ENCODE measurements at places on chromosomes 12 and 14.
A peak's percentile ranks its signal among the peaks of the same experiment; 100 is the strongest.

- peak; percentile 94 for DNase-seq
These were observed at the start of gene GMPR2 for GRCh38 chr14:24232645-24233537. TSS of gene GMPR2 (plus strand) at chr14:24232929. CDS start at chr14:24233254, 325 bp downstream.

- DNase-seq, result no peak
These were observed 635.5 kb downstream of the KCNH5 start for GRCh38 chr14:62409626-62410300.

GRCh38 chr12:56632701-56633467, 2.8 kb upstream of the BAZ2A start:
- DNase-seq, result peak; percentile 59

GRCh38 chr12:111409780-111410430, 4.2 kb downstream of the SH2B3 start:
- DNase-seq, result peak; percentile 88

- no peak for DNase-seq
These were observed 51.8 kb downstream of the WIF1 start for GRCh38 chr12:65069336-65069735.

DNA sequence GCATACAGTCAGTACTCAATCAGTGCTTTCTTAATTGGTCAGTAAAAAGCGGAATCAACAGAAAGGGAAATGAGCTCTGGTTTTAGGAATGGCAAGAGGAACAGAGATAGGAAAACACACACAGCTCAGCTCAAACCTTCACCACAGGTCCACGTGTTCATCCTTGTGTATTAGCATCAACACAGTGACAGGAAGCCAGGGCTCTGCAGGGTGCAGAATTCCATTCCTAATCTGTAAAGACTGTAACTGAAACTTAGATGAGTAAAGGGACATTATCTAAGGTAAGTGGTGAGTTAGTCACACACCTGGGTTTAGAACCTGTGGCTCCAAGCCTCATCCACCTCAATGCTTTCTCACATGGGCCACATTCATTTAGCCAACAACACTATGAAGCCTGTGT, 1242.2 kb upstream of the TMEM132C start:
- peak; percentile 63 for DNase-seq

GRCh38 chr14:64465831-64466554, 694 bp downstream of the AKAP5 start:
- peak; percentile 84 for DNase-seq

DNA sequence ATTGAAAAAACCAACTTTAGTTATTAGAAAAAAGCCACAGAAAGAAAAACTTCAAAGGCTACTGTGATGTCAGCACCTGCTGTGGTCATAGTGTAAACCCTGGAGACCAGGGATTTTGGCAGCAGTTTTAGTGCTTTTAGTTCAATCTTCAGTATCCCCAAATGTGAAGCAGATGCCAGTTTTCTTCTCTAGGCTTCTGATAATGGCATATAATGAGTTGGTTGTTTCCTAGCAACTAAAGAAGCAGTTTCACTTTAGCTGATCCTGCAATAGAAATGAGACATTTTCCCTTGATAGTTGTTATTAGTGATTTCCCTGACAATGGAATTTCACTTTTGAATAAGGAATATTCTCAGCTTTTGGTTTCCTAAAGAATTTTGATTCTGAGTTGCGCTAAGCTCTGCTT, 131.2 kb downstream of the NUBPL start:
- no peak for DNase-seq

DNA sequence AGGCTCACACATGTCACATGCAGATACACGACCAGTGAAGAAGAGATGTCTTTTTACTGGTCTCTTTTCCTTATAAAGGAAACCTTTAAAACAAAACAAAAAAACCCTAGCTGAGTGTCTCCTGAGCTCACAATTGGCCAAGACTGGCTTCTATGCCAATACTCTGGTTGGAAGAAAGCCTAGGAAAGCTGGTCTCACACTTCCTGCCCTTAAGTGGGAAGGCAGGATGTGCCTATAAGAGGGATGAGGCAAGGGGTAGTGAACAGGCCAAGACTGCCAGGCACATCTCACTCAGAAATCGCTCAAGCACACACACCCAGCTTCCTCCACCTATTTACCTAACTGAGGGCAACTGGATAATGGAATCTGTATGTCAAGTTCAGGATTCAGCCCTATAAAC, 50.0 kb downstream of the SOCS2 start:
- no peak for DNase-seq

GRCh38 chr12:111757361-111758119, 9.2 kb upstream of the ALDH2 start:
- peak; percentile 60 for DNase-seq

GRCh38 chr12:2654311-2654710, 140.5 kb upstream of the FKBP4 start:
- peak; percentile 43 for DNase-seq

DNA sequence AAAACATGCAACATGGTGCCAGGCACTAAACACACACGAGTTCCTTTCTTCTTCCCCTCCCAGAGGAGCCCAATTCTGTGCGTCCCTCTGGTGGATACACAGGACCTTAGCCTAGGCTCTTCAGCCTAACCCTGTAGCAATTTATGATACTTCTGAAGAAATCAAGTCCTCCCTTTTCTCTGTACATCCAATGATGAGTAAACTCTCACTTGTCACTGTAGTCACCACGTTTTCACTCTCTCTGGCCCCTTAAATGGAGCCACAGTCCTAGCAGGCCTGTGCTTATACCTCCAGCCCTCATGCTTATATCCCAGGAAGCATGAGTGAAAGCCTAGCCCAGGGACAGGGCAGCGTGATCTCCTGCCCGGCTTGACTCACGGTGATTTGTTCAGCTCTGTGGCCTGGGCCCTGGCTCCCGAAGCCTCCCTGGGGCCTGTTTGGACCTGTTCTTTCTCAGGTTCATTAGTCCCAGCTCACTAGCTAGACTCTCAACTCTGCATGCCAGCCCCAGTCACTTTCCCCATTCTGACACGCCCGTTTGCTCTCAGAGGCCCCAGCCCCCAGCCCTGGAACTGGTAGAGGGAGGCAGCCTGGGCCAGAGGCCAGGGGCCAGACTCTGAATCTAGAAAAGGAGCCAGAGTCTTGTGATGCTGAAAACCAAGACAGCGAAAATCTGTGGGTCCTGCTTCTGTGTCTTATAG, 24.1 kb upstream of the PLEKHG3 start:
- no peak for DNase-seq

DNA sequence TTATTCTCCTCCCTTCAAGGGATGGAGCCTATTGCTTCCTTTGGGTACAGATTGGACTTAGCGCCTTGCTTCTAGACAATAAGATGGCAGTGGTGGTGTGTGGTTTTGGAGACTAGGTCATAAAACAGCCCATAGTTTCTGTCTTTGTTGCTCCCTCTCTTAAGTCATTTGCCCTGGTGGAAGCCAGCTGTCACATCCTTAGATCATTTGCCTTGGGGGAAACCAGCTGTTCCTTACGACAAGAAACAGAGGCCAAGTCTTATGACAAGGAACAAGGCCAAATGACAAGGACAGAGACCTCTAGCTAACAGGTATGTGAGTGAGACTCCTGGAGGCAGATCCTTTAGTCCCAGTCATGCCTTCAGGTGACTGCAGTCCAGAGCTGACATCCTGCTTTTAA, 9.2 kb upstream of the PALS1 start:
- no peak for DNase-seq

- no peak for DNase-seq
These were observed 11.1 kb downstream of the TTC5 start for GRCh38 chr14:20294636-20295035.

DNA sequence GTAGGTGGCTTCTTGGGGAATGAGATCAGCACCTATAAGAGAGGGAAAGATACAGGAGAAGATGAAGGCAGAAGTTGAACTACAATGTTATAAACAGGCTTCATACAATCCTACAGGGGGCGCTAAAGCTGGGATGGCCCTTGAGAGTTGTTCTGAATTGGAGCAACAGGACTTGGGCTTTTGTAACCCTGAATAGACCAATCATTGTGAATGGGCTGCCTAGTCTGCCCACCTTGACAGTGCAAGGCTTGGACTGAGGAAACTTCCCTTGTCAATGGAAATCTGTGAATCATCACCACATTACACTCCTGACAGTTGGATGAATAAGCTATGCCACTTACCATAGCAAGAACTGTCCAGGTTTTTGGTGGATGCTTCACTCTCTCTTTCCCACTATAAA, 306.1 kb downstream of the KCNC2 start:
- peak; percentile 83 for DNase-seq

DNA sequence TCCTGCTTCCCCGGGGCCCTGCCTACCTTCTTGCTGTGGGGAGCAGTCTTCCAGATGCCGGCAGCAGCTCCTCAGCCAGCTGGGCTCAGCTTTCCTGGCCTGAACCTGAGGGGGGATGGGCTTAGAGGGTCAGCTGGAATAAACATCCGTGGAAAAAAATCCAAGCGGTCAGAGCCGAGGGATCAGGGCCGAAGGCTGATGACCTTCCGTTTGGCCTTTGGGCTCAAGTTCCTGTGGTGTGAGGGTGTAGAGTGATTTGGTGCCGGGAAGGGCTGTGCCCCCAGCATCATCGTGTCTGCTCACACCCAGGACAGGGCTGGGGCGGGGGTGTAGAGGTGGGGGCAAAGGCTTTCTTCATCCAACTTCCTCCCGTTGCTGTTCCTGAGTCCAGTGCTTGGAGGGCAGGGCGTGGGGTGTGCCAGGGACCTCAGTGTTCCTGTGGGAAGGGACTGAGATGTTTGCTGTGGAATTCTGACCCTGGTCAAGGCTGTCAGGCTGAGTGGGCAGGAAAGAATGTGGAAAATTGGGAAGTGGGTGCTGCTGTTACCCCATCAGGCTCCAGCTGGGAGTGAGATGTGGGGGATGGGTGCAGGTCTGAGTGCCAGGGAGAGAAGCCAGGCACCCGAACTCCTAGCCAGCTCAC, 2.6 kb downstream of the SMIM41 start:
- DNase-seq, result peak; percentile 75

GRCh38 chr14:98754343-98755020, 517.5 kb downstream of the BCL11B start:
- DNase-seq, result no peak

DNA sequence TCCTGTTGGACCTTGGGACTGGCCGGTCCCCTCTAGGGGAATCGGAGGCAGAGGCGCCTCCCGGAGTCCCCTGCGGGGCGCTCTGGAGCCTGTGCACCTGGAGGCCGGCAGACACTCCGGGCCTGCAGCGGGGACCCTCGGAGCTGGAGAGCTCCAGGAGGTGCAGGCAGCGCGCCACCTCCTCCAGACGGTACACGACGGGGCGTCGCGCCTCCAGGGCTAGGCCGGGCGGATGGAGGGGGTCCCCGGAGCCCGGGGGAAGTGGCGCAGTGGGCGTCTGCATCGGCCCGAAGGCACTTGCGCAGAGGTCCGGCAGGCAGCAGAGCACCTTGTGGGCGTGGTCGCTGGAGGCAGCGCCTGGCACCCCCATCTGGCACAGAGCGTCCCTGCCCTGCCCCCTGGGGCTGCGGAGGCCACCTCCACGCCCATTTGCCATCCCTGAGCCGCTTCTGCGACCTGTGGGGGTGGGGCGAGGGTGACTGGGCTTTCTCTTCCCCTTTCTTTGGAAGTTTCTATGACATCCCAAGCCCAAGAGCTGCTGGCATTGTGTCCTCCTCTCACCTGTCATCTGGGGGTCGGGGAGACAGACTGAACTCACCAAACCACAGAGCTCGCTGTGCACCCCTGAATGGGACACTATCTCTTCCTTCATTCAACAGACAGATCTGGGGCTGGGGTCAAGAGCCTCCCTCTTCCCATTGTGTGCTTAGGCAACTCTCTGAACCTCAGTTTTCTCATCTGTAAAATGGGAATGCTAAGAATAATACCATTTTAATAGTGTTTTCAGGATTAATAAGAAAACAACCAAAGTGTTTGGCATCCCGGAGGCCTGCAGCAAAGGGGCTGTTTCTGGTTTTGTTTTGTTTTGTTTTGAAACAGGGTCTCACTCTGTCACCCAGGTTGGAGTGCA, 37.5 kb upstream of the CORO1C start:
- DNase-seq, result peak; percentile 93

- DNase-seq, result no peak
These were observed 115.2 kb upstream of the ARHGAP5 start for GRCh38 chr14:31961896-31962295.

DNA sequence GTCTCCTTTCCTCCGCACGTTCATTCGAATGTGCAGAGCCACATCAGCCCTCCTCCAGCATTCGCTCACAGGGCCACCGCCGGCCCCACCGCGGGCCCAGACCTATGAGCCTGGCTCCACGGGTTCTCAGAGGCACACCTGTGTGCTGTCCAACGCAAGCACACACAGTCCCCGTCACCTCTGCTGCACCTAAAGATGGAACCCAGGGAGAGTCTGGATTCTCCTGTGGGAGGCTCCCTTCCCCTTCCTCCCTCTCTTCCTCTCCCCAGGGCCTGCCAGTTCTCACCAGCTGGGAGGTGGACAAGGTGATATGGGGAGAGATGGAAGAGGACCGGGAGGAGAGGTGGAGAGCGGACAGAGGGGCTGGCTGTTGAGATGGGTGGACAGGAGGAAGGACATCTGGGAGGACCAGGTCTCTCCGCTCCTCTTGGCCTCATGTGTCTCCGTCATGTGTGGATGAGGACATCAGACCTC, 4.9 kb upstream of the AQP6 start:
- no peak for DNase-seq

DNA sequence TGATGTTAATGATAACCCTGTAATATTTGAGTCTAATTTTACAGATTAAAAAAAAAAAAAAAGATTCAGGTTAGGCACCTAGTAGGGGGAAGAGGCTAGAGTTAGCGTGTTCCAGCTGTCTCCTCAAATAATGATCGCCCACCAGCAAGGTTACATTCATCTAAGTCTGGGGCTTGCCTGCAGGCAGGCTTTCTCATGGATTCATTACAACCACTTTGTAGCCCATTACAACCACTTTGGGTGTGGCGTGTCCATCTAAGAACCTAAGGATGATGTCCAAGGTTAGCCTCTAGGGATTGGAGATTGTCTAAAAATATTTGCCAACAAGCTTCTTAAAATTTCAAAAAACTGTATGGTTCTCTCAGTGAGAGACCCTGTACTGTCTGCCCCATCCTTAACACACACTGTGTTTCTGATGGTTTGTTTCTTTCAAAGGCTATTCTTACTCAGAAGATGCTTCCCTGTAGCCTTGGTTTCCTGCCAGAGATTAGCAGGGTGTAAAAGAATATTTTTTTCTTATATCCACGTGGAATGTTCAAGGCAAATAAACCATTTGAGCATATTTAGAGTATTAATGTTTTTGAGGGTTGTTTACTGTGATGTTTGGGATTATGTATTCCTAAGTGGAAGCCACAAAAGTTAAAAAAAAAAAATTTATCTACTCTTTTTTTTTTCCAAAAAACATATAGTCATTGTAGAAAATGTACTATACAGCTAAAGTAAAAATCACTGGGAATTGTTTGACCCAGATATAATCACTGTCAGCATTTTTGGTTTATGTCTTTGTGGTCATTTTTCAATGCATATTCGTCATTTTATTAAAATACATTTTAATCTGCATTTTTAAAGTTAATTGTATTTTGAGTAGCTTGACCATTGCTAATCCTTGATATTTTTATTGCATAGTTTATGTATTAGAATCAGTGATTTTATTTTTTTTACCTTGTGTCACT, 1.7 kb downstream of the DYNC1H1 start:
- DNase-seq, result no peak
